ENCODE measurements at places on chromosomes 2 and 18.

DNA sequence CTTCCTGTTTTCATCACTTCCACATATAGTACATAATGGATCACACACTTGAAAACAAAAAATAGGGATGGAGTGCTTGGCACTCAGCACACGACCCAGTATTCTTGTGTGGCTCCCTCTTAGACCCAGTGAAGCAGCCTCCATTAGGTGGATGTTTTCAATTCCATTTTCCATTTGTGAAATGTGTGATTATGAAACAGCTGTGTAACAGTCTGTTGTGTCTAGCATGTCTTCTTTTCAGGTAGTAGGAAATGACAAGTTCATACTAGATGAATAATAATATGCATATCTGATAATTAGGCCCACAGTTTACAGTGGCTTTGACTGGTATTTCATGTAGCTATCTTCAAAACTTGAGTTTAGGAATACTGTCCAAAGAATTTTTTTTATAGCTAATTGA, 35.5 kb downstream of the EML6 start:
- DNase-seq, result no peak

DNA sequence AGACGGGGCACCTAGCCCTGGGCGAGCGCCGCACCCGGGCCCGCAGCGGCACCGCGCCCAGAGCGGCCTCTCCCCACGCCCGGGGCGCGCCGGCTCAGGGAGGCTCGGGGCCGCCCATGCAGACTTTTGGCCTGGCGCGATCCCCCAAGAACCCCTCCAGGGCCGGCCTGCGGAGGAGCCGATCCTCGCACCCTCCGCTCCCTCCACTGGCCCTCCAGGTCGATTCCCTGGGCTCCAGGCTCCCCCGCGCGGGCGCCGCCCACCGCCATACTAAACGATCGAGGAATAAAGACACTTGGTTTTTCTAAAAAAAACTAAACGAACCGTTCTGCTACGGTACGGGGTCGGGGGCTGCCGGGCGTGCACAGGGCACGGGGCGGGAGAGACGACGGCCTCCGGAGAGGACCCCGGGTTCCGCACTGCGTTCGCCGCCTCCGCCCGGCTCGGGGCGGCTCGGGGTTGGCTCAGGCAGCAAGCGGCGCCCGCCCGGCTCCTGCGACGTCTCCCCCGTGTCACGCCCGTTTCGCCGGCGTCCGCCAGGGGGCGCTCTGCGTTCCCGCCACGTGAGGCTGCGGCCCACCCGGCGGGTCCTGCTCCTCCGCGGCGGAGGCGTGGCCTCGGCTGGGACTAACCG, 365 bp upstream of the KHK start:
- DNase-seq, result peak; percentile 83

GRCh38 chr2:239768031-239768790, 256.9 kb downstream of the NDUFA10 start:
- DNase-seq, result no peak

DNA sequence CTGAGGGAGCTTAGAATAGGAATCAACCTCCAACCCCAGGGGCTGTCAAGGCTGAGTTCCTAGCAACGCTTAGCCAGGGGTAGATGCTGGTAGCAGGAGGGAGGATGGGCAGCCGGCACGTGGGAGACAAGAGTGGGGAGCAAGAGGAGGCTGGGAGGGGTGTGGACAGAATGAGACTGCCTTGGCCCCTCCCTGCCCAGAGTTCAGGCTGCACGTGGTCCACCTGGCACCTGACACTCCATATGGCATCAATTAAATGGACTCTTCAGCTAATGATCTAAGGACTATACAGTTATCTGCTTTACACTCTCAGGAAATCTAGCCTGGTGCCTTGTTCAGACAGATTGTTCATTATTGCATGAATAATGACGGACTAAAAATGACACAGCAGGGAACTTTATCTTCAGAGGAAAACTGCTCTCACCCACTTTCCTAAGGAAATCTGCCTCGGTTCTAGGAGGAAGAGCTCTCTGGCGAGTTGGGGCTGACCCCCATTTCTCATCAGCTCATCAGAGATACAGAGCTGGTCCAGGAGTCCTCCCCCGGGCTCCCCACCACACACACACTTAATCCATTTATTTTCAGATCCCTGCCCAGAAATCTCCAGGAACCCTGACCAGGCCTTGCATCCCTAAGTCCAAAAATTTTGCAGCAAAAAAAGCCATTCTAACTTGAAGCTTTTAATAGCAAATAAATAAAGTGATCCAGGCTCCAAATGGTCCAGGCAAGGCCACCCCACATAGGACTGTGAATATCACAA, 102.1 kb upstream of the CDC42EP3 start:
- no peak for DNase-seq

- DNase-seq, result no peak
Observed at GRCh38 chr18:8288472-8289195, 320.6 kb upstream of the RAB12 start.

Measured in NCI-H510A (cell line).